T1000 (cell line): ENCODE measurements at places on chromosomes 1 and 21.
A peak's percentile ranks its signal among the peaks of the same experiment; 100 is the strongest.

- peak; percentile 24 for DNase-seq
These were observed 35.4 kb upstream of the ZNF281 start for GRCh38 chr1:200445213-200445612.

- no peak for DNase-seq
These were observed 70.9 kb upstream of the EDEM3 start for GRCh38 chr1:184825571-184825970.

DNA sequence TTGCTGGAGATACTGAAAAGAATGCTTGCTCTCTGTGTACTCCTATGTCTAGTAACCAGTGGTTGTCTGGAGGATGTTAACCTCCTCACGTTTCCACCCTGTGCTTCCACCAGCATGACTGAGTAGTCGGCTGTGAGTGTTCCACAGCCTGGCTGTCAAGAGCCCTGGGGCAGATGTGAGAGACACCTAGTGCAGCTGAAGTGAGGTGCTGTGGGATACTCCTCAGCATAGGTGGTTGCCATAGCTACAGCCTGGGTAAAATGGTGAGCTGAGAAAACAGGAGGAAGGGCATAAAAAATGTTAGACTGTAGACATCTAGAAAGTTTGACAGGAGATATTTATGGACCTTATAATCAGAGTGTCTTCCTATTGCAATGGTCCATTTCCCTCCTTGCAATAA is 15.8 kb downstream of the IVL start:
- DNase-seq = no peak

- DNase-seq = no peak
These were observed 444.9 kb upstream of the PKN2 start for GRCh38 chr1:88239205-88239604.

GRCh38 chr1:159173320-159173719 is 1.9 kb downstream of the CADM3 start:
- DNase-seq = no peak

GRCh38 chr1:11930571-11931445 is 3.7 kb upstream of the PLOD1 start:
- no peak for DNase-seq

- DNase-seq = no peak
These were observed 33.9 kb downstream of the TMEM63A start for GRCh38 chr1:225848030-225848955.

DNA sequence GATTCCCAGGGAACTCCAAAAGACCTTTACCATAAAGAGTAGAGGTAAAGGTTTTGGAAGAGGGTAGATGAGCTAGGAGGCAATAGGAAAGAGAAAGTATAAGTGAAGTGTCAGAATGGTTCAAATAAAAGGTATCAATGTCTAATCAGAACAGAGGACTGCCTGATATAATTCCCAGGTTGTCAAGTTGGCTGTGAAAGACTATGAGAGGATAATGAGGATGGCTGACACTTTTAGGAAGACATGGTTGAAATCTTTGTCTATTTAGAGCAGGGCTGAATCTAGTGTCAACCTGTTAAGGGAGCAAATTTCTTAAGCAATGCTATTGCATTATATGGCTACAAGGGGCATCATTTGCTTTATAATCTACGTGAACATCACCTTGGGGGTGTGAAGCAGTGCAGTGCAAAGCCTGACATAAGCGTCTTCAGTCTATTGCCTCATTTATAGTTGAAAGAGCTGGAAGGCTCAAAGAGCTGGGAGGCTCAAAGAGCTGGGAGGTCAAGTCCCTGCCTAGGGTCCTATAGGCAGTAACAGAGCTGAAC is 308.3 kb upstream of the DEPDC1 start:
- DNase-seq = no peak

- DNase-seq = no peak
These were observed 25.5 kb upstream of the EPB41 start for GRCh38 chr1:28888915-28889314.

- no peak for DNase-seq
These were observed 5.2 kb upstream of the OXCT2 start for GRCh38 chr1:39776400-39776713.

DNA sequence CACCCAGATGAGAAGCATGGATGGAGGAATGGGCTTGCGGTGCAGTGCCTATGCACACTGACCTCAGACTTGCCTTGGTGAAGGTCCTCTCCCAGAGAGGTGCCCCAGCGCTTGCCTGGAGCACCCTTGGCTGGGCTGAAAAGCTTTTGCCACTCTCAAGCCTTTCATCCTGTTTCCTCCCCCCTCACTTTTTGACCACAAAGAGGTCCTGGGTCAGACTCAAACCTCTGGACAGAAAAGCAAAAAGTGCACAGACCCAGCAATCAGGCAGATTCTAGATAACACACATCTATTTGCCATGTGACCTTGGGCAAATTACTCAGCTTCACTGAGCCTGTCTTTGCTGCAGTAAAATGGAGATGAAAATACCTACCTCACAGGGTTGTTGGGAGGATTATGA is 7.3 kb downstream of the TMEM35B start:
- DNase-seq = no peak

- no peak for DNase-seq
These were observed 125.9 kb downstream of the CLIC6 start for GRCh38 chr21:34794686-34795085.

DNA sequence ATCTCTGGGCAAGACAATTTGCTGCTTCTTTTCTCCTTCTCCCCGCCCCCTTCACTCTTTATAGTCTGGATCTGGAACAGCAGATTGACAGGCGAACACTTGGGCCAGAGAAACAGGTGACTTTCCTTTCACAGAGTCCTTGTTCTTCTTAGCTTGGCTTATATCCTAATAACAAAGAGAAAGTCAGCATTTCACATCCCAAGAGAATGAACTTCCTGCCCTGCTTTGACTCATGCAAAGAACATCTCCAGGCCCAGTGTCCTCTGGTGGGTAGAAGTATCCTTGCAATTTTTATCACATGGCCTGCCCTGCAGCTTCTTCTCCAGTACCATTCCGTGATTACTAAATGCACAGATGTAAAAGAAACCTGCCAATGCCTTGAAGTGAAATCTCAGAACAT is 764.4 kb downstream of the ADGRL2 start:
- DNase-seq = peak; percentile 58

DNA sequence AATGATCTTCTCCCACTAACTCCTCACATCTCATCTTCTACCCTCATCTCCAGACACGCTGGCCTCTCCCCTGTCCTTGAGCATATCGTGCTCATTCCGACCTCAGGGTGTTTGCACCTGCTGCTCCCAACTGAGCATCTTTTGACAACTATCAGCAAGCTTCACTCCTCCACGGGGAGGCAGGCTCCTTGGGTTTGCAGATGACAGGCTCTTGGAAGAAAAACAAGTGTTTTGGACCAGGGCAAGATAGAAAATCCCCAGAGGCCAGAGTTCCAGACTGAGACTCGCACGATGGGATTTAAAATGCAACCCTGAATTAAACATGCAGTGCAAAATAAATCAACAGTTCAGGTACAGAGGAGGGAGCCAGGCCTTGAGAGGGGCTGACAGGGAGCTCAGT is 246.7 kb downstream of the PTPRU start:
- DNase-seq = no peak

- no peak for DNase-seq
These were observed 170.1 kb downstream of the SIPA1L2 start for GRCh38 chr1:232459826-232460225.

- DNase-seq = no peak
These were observed 14.4 kb downstream of the PRCC start for GRCh38 chr1:156781585-156782186.

GRCh38 chr1:175152006-175152652 is 40.4 kb downstream of the KIAA0040 start:
- no peak for DNase-seq

DNA sequence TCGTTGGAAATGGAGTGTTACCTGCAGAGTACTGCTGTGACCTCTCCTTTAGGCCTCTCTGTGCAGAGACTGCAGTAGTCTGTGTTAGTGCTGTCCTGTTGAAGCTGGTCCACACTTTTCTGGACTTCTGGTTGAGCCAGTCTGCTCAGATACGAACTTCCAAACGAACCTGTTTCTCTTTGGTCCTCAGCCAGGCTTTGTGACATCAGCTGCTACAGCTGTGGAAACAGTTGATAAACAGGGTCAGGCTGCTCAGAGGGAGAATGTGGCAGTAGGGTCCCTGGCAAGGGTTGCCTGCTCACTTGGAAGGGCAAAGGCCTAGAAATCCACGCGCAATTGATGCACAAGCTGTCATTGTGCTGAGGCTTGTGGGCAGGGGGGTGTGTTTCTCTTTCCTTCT is 98.8 kb downstream of the NOS1AP start:
- no peak for DNase-seq

- peak; percentile 25 for DNase-seq
These were observed 459.2 kb upstream of the RUNX1 start for GRCh38 chr21:35508139-35508888.

GRCh38 chr1:17627239-17628052 is 87.9 kb downstream of the ARHGEF10L start:
- no peak for DNase-seq
